ENCODE measurements at places on chromosomes 3 and 15.

DNA sequence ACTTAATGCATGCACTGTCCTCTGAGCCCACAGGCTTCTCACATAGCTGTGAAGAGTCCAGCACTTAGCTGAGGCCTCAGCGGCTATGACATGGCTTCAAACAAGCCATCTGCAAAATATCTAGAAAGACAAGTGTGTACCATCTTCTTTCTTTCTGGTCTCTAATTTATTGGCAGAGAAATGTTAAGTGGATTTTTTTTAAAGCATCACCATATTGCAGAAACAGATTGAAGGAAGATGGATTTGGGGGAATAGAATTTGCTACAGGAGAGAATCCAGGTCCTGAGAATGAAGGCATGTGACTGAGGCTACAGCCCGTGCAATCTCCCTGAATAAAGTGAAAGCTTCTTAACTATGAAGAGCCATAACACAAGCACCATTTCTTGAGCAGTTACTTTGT lies 567.3 kb downstream of the PDCD6IP start:
- no peak for DNase-seq

DNA sequence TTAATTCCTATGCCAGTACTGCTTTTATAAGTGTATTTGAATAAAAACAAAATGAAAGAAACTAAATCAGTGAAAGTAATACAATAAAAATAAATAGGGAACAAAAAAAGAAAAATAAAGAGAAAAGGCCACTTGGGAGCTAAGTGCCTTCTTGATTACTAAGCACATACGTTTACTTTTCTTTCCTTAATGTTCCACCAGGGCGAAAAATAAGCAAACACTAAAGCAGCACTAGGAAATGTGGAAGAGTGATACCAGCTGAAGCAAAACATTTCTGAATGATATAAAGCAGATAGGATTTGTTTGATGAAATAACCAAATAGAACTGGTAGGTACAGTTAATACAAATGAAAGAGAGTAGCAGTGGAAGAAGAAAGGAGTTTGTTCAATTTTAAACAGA lies 132.8 kb upstream of the ZPLD1 start:
- no peak for DNase-seq

- DNase-seq, result no peak
Observed at GRCh38 chr3:24387000-24387399, 107.7 kb downstream of the THRB start.

- no peak for DNase-seq
Observed at GRCh38 chr3:23129817-23130216, 73.3 kb upstream of the UBE2E2 start.

- DNase-seq, result no peak
Observed at GRCh38 chr3:78659386-78659987, 1108.3 kb downstream of the ROBO1 start.

- no peak for DNase-seq
Observed at GRCh38 chr3:179796421-179796820, 143.6 kb downstream of the USP13 start.

GRCh38 chr3:150388498-150389418 lies 19.3 kb upstream of the TSC22D2 start:
- DNase-seq, result no peak

DNA sequence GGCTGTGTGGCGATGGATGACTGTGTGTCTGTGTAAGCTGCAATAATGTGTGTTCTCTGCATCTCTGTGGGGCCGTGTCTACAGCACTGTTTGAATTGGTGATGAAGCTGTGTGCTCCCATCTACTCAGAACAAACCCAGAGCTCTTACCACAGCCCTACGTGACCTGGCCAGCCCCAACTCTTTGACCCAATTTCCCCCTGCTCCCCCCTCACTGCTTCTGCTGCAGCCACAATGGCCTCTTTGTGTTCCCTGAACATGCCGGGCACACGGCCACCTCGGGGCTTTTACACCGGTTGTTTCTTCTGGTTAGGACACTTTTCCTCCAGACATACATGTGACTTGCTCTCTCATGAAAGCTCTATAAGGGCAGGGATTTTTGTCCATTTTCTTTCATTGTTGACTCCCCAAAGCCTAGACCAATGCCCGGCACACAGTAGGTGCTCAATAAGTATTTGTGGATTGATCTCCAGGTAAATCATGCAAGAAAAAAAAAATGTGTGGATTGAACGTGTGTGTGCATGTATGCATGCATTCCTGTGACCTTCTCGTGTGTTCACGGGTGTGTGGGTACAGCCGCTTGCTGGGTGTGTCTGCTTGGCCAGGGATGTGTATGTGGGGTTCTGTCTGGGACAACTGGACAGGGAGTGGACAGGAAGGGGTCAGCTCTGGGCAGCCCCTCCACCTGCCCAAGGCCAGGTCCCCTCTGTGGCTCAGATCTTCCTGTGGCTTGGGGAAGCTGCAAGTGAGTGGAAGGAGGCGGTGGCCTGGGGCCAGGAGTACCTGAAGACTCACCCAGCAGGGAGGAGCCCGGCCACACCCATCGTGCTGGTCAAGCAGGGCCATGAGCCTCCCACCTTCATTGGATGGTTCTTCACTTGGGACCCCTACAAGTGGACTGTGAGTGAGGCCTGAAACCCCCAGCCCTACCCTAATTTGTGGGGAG lies 14.8 kb downstream of the VILL start:
- DNase-seq, result no peak

GRCh38 chr3:52072020-52072419 lies 15.6 kb upstream of the DUSP7 start:
- DNase-seq, result no peak

GRCh38 chr3:44065311-44066094 lies 176.2 kb upstream of the TOPAZ1 start:
- no peak for DNase-seq

GRCh38 chr3:335240-335639 lies 138.7 kb downstream of the CHL1 start:
- no peak for DNase-seq

- no peak for DNase-seq
Observed at GRCh38 chr3:168558728-168559411, 463.1 kb upstream of the GOLIM4 start.

DNA sequence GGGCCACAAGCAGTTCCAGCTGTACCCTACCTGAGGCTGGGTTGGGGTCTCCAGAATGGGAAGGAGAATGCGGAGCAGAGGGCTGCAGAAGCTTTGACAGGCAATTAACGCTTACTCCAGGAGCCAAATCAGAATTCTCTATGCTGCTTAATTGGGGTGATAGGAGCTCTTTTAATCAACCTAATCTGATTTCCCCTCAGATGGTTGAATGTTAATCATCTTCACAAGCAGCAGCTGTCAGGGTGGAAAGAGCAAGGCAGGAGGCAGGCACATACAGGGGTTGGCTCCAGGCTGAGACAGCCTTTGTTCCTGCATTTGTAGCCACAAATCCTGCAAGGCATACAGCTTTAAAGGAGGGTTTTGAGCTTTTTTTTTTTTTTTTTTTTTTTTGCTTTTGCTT lies 2.6 kb downstream of the CILP start:
- DNase-seq, result no peak

GRCh38 chr15:33100314-33100713 lies 94.2 kb downstream of the FMN1 start:
- DNase-seq, result no peak

DNA sequence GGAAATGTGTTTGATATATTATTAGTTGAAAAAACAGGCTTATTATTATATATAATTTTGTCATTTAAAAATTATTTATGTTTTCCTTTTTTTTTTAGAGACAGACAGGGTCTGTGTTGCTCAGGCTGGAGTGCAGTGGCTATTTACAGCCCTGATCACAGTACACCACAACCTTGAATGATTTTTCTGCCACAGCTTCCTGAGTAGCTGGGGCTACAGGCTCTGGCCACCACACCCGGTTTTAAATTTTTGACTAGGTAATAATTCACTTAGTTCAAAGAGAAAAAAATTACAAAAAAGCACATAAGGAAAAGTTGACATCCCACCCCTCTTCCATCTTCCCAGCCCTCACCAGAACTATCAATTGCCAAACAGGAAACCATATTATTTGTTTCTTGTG lies 4.7 kb upstream of the CEMIP start:
- no peak for DNase-seq

- peak; percentile 14 for DNase-seq
Observed at GRCh38 chr3:171704002-171704401, 106.3 kb downstream of the PLD1 start.

GRCh38 chr3:148911173-148911572 lies 46.1 kb downstream of the CPA3 start:
- no peak for DNase-seq

GRCh38 chr3:193673845-193674244 lies 80.8 kb downstream of the OPA1 start:
- no peak for DNase-seq

DNA sequence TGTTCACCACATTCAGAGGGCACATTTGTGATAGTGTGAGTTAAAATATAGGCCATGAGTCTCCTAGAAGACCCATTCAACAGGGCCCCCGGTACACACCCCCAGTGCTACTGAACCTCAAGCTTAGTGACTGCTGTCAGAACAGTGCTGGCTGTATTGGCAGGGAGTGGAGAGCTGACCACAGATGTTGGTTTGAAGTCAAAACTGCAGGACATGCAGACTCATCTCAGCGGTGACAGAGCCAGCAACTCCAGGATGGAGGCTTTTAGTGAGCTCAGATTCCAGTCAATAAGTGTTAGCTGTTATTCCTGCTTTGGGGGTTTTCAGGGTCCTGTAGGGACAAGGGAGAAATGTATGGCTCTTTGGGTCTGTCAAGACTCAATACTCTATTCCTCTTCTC lies 29.1 kb downstream of the PRR20G start:
- no peak for DNase-seq

- DNase-seq, result peak; percentile 11
Observed at GRCh38 chr3:112848196-112848595, 1.5 kb upstream of the CD200R1L start.

DNA sequence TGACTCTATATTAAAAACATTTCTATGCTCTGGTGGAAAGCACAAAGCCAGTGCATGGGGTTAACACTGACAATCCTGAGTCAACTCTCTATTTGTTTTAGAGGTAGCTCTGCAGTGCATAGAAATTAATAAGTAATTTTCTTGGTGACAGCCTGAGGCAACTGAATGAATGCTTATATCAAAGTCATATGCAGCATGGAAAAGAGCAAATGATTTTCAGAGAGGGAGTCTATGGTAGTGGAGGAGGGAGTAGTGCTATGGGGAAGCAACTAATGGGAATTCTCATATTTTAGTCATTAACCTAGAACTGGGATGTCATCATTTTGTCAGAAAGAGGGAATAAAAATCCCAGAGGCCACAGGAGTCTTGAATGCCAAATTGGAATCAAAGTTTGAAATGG lies 99.1 kb downstream of the CLSTN2 start:
- no peak for DNase-seq

DNA sequence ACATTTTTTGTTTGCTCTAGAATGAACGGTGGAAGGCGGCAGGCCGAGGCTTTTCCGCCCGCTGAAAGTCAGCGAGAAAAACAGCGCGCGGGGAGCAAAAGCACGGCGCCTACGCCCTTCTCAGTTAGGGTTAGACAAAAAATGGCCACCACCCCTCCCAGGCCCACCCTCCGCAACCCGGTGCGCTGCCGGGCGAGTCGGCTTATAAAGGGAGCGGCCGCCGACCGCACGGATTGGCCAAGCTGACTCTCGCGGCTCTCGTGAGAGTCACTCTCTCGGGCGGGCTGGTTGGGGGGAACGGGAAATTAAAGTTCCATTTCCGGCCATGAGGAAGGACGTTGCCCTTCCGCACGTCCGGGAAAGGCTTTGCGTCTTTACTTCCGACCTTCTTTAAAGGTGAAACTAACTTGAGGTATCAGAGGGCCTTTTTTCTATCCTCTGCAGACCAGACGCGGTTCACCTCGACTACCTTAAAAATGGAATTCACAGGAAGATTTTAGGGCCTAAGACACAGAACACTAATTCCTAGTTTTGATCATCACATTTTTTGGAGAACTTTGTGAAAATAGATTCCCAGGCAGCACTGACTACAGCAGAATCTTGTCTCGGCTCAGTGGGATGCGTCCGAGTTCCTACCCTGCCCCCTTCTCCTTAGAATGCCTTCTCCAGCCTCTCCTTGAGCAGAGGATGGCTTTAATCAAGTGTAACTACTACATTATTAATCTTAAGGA lies at the start of gene TERC:
TERC (minus strand) TSS at position 179 of the 731 bp plus-strand sequence.
- peak; percentile 97 for DNase-seq

DNA sequence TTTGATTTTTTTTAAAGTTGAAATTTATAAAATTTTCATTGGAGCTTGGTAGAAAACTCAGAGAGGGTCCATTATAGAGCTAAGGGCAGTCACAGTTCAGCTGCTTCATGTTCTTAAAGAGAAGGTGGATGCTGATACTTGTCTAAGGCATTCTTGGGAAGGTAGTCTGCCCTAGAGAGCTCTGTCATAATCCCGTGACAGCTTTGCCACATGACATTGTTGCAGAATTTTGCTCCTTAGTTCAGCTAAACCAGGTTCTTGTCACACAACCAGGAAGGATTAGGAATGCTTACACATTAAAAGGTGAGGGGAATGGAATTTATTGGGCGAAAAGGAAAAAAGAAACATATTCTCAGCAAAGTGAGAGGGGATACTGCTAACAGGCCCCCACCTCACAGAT lies 130.9 kb downstream of the GMNC start:
- no peak for DNase-seq

DNA sequence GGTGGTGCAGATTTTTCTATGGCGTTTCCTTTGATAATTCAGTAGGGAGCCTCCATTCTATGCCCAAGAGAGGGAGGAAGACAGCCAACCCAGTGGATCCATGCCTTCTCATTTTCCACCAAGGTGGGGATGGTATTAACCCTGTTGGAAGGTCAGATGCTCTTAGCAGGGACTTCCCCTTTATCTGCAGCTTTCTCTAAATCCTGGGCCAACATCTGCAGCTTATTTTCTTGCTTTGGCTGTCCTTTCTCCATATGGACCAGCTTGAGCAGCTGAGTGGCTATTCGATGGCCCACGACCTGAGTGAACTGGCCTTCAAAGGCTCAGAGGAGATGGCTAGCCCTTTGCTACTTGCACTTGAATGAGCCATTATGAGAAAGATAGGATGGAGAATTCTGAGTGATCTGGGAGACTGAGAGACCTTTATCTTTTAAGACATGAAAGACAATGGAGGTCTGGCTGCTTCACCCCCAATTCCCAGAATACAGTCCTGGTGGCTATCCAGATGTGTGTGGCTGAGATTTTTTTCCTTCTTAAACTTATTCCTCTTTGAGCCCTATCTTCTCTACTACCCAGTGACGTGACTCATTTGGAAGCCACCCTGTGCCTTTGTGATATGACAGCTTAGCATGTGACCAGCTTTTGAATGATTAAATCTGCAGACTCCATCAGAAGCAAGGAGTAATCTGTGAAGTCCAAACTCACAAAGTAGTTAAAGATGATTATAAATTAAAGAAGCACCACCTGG lies 39.6 kb upstream of the TRAK1 start:
- no peak for DNase-seq
